ENCODE measurements at places on chromosomes 5 and 9. TPM values are rescaled to one million over a fixed set of nuclear protein-coding genes. Genes with fewer than 3 reads are reported as not detected.

GRCh38 chr5:137231540-137231939 lies 267.6 kb downstream of the SPOCK1 start:
- no peak for DNase-seq

GRCh38 chr9:121888438-121888775 lies 204.7 kb downstream of the TTLL11 start:
- DNase-seq: peak; percentile 85

- DNase-seq: no peak
These were observed 73.9 kb downstream of the PBX3 start for GRCh38 chr9:125821078-125821477.

GRCh38 chr5:131230406-131230805 lies 33.4 kb upstream of the CDC42SE2 start:
- DNase-seq: no peak

Gene CA9
- total RNA-seq: not detected

- no peak for DNase-seq
These were observed 63.9 kb downstream of the SERINC5 start for GRCh38 chr5:80191991-80192398.

- DNase-seq: peak; percentile 98
These were observed at the start of gene OSMR for GRCh38 chr5:38845526-38846378. TSS of gene OSMR (plus strand) at chr5:38846012. CDS start at chr5:38869045, 23,033 bp downstream.

GRCh38 chr5:133811168-133811567 lies 157.3 kb downstream of the C5orf15 start:
- DNase-seq: no peak

Gene MCIDAS
- not detected for total RNA-seq

Gene TRIM36
- 0.57 TPM for total RNA-seq

DNA sequence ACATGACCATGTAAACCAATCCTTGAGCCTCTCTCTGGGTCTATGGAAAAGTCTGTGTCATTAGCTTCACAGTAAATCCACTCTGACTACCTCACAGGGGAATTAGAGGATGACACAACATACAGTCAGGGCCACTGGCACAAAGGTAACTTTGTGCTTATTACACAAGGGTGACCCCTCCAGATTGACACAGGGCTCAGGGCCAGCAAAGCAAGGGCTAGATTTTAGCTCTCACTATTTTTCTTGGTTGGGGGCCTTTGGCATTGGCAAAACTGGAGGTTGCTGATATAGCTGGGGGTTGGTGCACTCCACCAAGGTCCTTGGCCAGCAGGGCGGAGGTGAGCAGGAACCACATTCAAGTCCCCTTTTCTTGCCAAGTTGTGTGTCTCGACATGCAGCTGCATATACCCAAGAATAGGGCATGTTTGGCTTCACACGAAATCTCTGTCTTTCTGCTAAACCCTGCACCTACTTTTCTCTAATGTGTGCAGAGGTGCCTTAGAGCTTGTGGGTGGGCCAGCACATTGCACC lies 15.2 kb upstream of the OSMR start:
- no peak for DNase-seq

- peak; percentile 68 for DNase-seq
These were observed 6.7 kb upstream of the RXRA start for GRCh38 chr9:134319306-134320125.

- peak; percentile 61 for DNase-seq
These were observed 26.5 kb downstream of the CEP72 start for GRCh38 chr5:638501-639252.

Gene CCDC107
- 60.3 TPM for total RNA-seq

DNA sequence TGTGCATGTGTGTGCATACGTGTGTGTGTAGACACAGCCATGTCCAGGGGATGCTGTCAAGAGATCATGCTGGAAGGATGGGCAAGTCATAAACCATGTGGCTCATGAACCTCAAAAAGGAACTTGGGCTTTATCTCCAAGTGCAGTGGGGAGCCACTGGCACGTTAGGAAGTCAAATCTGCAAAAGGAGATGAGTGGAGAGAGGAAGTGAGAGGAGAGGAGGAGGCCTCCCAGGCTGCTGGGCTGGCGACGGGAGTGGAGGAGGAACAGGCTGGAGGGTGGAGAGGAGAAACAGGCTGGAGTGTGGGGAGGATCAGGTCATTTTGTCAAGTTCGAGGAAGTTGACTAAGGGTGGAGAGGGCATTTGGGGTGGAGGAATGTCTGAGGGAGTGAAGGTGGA lies 29.2 kb upstream of the TIFAB start:
- DNase-seq: no peak

Gene CDH9
- not detected for total RNA-seq

DNA sequence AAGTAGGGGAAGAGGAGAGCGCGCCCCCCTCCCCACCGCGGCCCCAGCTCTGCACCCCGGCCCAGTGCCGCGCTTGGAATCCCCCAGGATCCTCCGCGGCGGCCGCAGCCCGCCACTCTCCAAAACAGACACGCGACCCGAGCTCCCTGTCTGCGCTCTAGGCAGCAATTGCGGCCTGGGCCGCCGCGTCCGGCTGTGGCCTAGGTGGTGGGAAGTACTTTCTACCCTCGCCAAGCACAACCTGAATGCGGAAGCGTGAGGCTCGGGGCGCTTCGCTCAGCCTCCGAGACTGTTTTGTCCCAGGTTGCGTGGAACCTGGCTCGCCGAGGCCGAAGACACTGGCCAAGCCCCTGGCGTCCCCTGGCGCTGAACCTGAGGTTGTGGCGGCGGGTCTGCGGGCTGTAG lies 3.3 kb upstream of the FOXB2 start:
- DNase-seq: no peak

Gene DBH
- not detected for total RNA-seq

- DNase-seq: no peak
These were observed 56.0 kb upstream of the PTGER4 start for GRCh38 chr5:40623480-40624420.

DNA sequence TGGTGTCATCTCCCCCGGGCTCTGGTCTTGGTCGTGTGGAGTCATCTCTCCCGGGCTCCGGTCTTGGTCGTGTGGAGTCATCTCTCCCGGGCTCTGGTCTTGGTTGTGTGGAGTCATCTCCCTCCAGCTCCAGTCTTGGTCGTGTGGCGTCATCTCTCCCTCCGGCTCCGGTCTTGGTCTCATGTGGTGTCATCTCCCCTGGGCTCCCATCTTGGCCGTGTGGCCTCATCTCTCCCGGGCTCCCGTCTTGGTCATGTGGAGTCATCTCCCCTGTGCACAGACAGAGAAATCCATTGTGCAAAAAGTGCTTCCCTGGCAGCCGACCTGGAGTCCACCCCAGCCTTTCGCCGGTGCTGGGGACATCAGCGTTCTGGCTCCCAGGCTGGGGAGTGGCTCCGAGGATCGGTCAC lies 91.1 kb upstream of the CACNA1B start:
- peak; percentile 79 for DNase-seq

Gene ZNF483
- 8.8 TPM for total RNA-seq

- DNase-seq: no peak
These were observed 33.1 kb downstream of the BTF3 start for GRCh38 chr5:73531356-73531755.

Gene PCDHB14
- total RNA-seq: 5.0 TPM

- DNase-seq: peak; percentile 88
These were observed 235.8 kb downstream of the ROR2 start for GRCh38 chr9:91714020-91714806.

- DNase-seq: no peak
These were observed 28.8 kb downstream of the CPLX2 start for GRCh38 chr5:175900157-175900556.

- no peak for DNase-seq
These were observed 274.7 kb downstream of the FBXL7 start for GRCh38 chr5:15774632-15775031.

Gene BICD2
- 27.4 TPM for total RNA-seq

Gene C5orf58
- not detected for total RNA-seq

GRCh38 chr5:160363211-160363610 lies 7.2 kb downstream of the C1QTNF2 start:
- DNase-seq: peak; percentile 43

GRCh38 chr5:96235008-96235910 lies 197.8 kb downstream of the PCSK1 start:
- DNase-seq: no peak

DNA sequence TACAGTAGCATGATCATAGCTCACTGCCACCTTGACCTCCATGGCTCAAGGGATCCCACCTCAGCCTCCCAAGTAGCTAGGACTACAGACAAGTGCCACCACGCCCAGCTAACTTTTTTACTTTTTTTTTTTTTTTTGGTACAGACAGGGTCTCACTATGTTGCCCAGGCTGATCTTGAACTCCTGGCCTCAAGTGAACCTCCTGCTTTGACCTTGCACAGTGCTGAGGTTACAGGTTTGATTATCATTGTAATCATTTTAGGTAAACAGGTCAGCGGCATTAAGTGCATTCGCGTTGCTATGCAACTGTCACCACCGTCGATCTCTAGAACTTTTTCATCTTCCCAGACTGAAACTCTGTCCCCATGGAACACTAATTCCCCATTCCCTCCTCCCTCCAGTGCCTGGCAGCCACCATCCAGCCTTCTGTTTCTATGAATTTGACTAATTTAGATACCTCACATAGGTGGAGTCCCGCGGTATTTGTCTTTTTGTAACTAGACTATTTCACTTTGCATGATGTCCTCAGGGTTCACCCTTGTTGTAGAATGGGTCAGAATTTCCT lies 5.8 kb upstream of the CARD19 start:
- DNase-seq: peak; percentile 13

- DNase-seq: no peak
These were observed 174.2 kb downstream of the DCP2 start for GRCh38 chr5:113150821-113151220.

Gene HTR1A
- not detected for total RNA-seq

GRCh38 chr9:130337318-130337717 lies 71.8 kb downstream of the HMCN2 start:
- no peak for DNase-seq

DNA sequence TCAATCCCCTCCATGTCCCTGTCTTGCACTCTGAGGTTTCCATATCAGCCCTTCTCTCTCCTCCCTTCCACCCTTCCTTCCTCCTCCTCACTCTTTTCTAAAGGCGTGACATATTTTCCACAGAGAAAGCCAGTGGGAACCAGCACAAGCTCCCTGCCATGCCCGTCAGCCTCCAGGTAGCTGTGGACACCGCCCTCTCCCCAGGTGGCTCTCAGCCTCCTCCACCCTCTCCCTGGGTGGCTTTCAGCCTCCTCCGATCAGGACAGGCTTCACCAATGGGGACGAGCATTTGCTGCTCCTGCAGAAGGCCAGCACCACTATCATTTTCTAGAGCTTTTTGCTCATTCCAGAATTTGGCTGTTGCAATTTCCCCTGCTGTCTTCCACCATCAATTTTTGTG lies 236.6 kb downstream of the GADD45G start:
- DNase-seq: no peak

Gene ALDH7A1
- 18.5 TPM for total RNA-seq

Gene TRPM6
- 0.60 TPM for total RNA-seq

Gene PKD2L2
- total RNA-seq: 0.29 TPM

Gene RNF183
- not detected for total RNA-seq

Gene CENPH
- total RNA-seq: 3.0 TPM

DNA sequence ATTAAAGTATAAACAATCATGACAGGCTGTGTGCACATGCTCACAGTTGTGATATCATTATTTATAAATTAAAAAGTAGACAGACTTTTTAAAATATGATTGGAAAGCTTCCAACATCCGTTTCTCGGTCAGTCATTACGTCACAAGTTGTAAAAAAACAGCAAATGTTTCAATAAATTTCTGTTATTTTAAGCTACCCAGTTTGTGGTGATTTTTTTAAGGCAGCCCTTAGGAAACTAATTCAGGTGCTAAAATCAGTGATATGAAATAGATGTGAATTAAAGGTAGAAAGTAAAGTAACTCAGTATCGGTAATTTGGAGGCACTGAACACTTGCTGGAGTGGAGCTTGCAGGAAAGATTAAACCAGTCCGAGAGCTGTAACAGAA lies 1.2 kb downstream of the CCNH start:
- no peak for DNase-seq

GRCh38 chr5:158809310-158809850 lies 290.3 kb downstream of the EBF1 start:
- no peak for DNase-seq

GRCh38 chr5:109701252-109701651 lies 11.5 kb downstream of the MAN2A1 start:
- DNase-seq: no peak

DNA sequence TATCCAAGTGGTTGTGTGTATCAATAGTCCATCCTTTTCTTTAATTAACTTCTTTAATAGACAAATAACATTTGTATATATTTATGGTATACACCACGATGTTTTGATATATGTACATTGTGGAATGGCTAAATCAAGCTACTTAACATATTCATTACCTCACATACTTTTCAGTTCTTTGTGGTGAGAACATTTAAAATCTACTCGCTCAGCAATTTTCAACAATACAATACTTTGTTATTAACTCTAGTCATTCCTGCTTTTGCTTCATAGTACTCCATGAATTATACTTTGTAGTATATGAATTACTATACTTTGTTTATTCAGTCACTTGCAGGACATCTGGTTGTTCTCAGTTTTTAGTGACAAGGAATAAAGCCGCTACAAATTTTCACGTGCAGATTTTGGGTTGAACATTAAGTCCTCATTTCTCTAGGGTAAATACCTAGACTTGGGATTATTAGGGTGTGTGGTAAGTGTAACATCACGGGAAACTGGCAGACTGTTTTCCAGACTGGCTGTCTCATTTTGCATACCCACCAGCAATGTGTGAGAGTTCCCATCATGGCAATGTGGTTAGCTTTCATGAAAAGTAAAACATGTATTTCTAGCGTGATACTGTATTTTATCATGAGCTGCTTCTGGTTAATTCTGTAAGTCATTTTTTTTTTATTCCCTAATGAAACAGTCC lies 354.4 kb upstream of the WWC1 start:
- DNase-seq: no peak

Gene IQGAP2
- total RNA-seq: 15.0 TPM

Gene AGPAT2
- 27.1 TPM for total RNA-seq
